ENCODE measurements at places on chromosomes 13 and 19.

DNA sequence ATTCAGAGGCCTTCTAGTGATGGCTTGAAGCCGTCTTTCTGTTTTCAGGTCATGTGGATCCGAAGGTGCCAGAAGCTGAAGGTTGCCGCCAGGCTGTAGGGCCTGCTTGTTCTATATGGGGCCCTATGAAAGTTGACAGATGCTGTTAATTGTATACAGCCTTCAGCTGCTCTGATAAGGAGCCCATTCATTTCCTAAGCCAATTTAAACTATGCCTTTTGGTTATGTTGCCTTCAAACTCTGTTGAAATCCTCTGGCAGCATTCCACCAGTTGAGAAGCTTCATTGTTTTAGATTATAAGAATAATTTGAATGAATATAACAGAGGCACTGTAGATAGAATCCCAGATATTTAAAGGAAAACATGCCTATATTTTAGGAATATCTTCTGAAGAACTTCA lies 34.4 kb downstream of the RAP2A start:
- no peak for DNase-seq

DNA sequence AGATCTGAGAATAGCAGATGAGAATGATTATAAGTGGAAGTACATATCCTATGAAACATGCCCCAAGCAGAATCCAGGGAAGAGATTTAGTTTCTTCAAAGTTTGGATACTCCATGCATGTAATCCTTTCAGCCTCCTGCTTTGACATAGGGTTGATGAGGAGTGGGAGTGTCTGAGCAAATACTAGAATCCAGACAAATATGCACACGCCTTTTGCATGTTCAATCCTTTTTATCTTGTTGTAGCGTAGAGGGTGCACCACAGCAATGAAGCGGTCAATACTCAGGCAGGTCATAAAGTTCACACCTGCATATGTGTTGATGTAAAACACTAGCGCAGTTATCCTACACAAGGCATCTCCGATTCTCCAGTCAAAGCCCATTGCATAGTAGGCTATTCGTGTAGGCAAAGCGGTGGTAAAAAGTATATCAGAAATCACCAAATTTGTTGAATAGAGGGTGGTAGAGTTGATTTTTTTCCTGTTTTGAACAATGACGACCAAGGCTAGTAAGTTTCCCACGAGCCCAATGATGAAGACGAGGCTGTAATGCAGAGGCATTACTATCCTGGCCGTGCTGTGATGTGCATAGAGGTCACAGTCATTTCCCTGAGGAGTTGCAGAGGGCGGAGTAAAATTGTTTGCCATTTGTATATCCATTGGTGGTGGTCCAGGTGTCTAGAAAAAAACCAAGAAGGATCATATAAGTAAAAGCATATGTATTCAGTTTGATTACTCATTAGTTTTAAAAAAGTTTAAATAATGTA lies 11.5 kb downstream of the GPR183 start:
- no peak for DNase-seq

DNA sequence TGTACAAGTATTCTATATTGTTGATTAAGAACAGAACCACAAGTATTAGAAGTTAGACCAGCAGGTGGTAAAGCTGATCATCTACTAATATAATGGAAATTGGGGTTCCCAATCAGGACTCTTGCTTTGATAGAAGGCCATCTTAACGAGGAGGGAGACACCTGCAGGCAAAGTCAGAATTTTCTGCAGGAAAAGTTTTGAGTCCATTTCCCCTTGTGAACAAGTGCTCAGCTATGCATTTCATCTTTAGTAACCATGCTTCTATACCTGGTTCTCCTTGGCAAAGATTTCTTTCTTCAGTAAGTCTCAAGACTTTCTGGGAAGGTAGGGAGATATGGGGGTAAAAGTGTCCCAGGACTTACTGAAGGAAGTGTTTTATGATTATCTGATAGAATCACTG lies 36.1 kb upstream of the USPL1 start:
- no peak for DNase-seq

DNA sequence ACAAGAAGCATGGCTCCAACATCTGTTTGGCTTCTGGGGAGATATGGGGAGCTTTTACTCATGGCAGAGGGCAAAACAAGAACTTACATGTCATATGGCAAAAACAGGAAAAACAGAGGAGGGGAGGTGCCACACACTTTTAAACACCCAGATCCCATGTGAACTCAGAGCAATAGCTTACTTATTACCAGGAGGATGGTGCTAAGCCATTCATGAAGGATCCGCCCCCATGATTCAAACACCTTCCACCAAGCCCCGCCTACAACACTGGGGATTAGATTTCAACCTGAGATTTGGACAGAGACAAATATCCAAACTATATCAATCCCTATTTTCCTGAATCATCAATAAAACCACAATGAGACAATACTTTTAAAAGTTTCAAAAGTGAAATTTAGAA lies 712.1 kb downstream of the PCDH9 start:
- DNase-seq: no peak

DNA sequence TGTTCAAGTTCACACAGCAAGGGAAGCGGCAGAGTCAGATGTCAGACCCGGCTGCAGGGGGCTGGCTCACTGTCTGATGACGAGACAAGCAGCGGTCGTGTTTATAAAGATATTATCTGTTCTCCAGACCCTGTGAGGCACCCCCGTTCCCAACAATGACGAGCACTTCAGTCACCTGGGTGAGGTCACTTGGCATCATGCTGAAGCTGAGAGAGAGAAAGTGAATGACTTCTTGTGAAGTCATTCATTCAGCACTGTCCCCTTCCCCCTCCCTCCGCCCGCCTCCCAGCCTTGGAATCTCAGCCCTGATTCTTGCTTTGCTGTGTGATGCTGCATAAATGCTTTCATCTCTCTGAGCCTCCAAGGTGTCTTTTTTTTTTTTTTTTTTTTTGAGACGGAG lies 4.9 kb upstream of the LYPD3 start:
- DNase-seq: peak; percentile 65

DNA sequence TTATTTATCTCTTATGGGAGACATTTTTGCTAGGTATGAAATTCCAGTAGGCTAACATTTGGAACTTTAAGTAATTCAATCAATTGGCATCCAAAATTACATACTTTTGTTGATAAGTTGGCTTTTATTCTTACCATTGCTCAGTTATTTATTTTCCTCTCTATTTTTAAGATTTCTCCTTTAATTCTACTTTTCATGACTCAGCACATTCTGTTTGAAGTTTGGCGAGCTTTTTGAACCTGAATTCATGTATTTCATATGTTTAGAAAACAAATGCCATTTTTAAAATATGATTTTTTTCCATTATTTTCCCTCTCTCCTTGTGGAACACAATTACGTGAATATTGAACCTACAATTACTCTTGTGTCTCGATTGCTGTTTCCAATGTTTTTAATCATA lies 2896.3 kb upstream of the PCDH20 start:
- DNase-seq: no peak

GRCh38 chr13:98285317-98285716 lies 108.2 kb upstream of the RNF113B start:
- DNase-seq: no peak

- no peak for DNase-seq
Measured at GRCh38 chr19:46841458-46842083, 9.1 kb downstream of the AP2S1 start.

- DNase-seq: no peak
Measured at GRCh38 chr13:95676105-95676761, 706 bp upstream of the DNAJC3 start.

DNA sequence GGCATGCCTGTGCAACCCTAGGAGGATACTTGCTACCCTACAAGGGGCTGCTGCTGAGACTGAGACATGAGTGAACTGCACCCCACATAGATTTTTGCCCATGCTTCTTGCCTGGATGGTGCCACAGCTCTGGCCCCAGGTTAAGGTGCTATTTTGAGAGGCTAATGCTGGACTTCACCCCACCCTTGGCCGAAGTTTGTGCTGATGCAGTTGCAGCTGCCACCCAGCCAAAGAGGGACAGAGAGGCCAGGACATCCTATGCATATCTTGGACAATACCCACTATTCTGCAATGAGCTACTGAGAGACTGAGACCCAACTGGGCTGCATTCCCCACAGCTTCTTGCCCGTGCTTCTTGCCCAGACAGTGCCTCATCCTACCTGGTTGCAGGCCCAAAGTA lies 34.6 kb downstream of the NHLRC3 start:
- DNase-seq: no peak

GRCh38 chr13:25473864-25474263 lies 102.1 kb downstream of the ATP8A2 start:
- no peak for DNase-seq

DNA sequence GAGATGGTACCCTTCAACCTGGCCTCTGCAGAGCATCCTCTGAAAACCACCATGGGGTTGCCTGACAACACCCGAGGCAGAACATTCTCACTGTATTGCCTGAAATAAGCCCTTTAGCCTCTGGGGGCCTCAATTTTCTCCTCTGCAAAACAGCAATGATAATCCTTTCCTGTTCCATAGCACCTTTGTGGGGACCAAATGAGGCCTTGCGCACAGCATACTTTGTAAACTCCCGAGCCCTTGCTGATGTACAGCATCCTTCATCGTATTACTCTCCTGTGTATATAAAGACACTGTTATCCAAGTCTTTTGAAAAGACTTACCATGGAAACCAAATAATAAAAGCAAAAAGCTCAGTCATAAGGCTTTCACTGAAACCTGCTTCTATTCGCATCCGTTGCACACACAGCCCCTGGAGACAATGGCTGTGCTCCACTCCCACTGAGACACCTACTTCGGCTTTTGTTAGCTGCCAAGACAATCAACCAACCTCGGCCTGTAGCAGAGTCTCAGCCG lies 276.0 kb downstream of the FOXO1 start:
- no peak for DNase-seq

- peak; percentile 48 for DNase-seq
Measured at GRCh38 chr19:55305491-55305890, 19.6 kb downstream of the TMEM150B start.

DNA sequence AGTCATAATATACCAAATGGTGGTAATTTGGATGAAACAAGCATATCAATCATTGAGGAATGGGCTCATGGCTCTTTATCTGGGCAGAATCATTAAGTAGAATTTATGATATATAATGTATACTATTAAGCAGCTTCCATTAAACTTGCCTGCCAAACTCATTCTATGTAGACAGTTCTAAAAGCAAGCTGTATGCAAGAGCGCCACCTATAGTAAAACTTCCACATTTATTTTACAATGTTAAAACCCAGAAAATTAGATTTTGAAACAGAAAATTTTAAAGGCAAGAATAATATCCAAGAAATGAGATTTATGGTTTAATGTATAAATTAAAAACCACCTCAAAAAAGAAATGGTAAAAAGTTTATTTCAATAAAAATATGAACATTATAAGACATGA lies 161.5 kb downstream of the MZT1 start:
- DNase-seq: no peak

DNA sequence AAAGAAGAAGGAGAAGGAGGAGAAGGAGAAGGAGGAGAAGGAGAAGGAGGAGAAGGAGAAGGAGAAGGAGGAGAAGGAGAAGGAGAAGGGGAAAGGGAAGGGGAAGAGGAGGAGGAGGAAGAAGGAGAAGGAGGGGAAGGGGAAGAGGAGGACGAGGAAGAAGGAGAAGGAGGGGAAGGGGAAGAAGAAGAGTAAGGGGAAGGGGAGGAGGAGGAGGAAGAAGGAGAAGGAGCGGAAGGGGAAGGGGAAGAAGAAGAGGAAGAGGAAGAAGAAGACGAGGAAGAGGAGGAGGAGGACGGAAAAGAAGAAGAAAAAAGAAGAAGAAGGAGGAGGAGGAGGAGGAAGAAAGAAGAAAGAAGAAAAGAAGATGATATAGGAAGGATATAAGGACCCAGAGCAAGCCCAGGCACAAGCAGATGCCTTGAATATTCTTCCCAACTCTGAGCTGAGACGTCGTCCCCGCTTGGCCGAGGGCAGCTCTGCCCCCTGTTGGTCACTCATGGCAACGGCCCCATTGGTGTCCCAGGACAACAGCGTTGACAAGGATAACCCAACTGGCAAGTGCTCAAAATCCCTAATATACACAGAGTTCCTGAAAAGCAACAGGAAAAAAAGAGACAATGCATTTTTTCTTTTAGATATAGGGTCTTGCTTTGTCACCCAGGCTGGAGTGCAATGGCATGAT lies 30.6 kb upstream of the IGSF23 start:
- no peak for DNase-seq

- DNase-seq: no peak
Measured at GRCh38 chr19:7544626-7545025, 9.1 kb downstream of the PNPLA6 start.
